ENCODE measurements at places on chromosomes 16 and 17.

GRCh38 chr16:53926209-53926608 is 222.3 kb downstream of the FTO start:
- no peak for DNase-seq

DNA sequence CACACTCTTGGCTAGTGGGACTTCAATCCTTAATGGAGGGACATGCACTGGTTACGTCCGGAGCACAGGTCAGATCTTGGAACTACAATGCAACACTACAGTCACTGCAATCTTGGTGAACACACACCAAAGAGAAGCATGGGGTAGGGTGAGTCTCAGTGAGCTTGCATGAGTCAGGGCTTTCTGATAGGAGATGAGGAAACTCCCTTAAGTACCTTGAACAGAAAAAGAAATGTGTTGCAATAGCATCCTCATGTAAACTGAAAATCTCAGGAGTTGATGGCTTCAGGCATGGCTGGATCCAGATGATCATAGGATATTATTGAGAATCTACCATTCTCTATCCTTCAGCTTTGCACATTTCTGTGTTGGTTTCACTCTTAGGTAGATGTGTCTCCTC is 54.1 kb downstream of the CES1 start:
- DNase-seq, result no peak

GRCh38 chr16:84315422-84315821 is 20.7 kb downstream of the WFDC1 start:
- no peak for DNase-seq

- DNase-seq, result no peak
These were observed 580.2 kb downstream of the CDH11 start for GRCh38 chr16:64541621-64542020.

GRCh38 chr16:56600398-56600999 is 7.9 kb upstream of the MT2A start:
- no peak for DNase-seq

GRCh38 chr16:83532634-83533033 is 275.1 kb upstream of the HSBP1 start:
- DNase-seq, result no peak

- DNase-seq, result no peak
These were observed 27.0 kb downstream of the CEP95 start for GRCh38 chr17:64533784-64534183.

DNA sequence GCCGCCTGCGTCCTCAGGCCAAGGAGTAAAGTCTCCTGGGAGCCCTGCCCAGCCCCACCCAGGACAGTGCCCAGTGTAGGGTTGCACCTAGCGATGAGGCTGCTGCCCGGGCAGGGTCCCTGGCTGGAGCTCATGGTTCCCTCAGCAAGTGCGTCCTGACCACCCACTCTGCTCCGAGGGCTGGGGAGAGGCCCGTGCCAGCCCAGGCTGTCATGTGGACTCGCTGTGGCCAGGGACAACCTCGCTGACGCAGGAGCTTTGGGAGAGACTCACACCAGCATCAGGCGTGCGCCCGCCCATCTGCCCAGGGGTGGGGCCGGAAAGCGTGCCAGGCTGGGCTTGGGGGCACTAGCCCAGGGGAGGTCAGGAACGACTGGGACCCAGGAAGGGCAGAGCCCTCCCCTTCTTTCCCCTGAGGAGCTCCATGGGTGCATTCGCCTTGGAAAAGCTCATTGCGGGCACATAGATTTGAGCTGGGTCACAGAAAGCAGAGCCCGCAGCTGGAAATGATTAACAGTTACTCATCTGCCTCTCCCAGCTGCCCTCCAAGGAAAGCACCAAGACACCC is 19.7 kb downstream of the DPEP1 start:
- no peak for DNase-seq

DNA sequence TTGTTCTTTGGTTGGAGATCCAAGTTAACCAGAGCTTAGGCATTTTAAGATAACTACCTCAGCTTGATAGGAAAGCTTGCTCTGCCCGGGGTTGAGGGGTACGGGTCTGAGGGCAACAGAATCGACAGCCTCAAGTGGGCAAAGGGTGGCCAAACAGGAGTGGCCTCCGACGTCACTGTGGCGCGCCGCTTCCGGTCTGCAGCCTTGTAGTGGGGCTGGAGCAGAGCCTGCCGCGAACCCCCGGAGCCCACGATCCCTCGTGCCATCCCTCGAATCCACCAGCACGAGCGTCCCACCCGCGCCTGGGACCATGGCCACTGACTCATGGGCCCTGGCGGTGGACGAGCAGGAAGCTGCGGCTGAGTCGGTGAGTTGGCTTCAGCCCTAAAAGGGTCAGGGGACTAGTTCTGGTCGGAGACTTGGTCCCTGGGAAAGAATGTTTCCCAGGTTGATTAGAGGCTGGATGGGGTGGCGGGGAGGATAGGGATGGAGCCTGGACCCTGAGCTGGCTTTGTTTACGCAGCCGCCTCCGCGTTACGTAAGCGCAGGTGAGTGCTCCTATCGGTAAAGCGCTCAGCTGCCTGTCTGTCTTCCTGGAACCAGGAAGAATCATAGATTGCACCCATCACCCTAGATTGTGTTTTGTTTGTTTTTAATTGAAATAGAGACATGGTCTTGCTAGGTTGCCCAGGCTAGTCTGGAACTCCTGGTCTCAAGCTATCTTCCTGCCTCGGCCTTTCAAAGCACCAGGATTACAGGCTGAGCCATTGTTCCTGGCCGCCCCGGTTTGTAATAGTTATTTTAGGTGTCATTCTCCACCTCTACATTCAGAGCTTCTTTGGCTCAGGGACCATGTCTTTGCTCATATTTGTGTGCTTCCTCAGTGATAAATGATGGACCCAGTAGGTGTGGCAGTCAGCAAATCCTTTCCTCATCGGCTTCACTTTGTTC is at the start of gene DDX19B:
Gene DDX19B (plus strand): TSS at position 199 of the 951 bp plus-strand sequence. CDS start 112 bp downstream, at position 311.
- DNase-seq, result peak; percentile 59

DNA sequence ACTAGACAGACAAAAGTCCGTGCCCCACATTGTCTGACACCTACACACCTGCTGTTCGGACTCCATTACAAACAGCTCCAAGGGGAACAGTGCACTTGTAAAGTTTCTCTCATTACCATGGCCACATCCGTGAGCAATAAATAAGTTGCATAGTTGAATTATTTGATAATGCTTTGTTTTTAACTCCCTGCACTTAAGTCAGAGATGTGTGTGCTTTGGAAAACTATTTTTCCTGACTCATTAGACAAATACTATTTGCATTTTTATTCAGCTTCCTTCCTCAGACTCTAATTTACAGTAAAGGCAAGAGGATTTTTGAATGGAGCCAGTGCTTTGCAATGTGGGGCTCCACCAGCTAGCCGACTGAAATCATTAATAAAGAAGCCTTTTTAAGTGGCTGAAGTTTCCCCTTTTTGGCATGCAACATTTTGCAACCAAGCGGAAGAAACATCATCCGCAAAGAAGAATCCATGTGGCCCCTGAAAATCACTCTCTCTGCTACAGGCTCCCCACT is 6.5 kb upstream of the CCL2 start:
- DNase-seq, result no peak

Measured in GM12891 (cell line).